ENCODE measurements at places on chromosomes 3 and 15.

DNA sequence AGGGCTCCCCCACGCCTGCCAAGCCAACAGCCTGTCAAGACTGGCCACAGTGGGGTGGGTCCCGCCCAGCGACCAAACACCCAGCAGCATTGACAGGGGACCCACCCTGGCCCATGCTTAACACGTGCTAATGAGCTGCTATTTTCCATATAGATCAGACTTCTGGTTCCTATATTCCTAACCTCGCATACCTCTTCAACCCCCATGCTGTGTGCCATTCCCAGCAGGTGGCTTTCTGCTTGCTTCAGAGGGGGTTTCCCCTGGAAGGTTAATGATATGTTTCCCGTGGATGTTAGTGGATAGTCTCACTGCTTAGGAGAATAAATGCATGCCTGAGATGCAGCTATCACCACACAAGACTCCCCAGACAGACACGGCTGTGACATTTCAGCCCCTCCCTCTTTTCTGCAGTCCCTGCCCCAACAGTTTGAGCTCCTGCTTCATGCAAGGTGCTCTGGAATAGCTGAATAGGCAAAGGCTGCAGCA is 37.9 kb upstream of the MGLL start:
- no peak for DNase-seq

DNA sequence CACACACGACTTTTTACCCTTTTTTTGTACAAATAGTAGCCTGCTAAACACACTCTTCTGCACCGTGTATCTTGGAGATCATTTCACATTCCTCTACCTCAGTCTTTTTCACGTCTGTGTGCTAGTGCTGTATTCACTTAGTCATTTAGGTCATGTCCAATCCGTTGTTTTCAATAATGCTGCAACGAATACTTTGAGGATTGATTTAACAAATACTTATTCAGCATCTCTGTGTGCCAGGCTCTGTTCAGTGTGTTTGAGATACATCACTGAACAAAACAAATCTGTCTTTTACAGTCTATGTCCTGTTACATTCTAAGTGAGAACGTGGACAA is 882 bp downstream of the JMJD7 start:
- no peak for DNase-seq

GRCh38 chr15:76962337-76963013 is 30.9 kb downstream of the RCN2 start:
- DNase-seq = no peak

- DNase-seq = no peak
Measured at GRCh38 chr3:173066044-173067004, 74.7 kb downstream of the SPATA16 start.

DNA sequence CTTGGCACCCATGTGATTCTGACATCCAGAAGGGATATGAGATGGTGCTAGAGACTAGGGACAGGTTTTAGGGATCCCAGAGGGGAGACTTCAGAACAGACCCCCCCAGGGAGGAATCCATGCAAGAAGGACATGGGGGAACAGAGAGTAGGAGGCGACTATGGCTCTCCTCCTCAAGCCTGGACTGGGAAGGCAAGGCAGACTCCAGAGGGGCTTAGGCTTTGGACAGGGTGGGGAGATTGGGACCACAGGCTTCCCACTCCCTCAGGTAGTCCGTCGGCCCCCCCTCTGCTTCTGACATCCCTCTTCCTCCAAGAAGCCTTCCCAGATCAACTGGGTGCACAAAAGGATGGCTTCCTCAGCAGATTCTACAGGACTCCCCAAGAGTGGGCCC is 3.0 kb upstream of the VIPR1 start:
- no peak for DNase-seq

GRCh38 chr3:14846226-14846880 is 27.6 kb downstream of the FGD5 start:
- DNase-seq = no peak

- DNase-seq = no peak
Measured at GRCh38 chr3:177711637-177712036, 514.4 kb upstream of the TBL1XR1 start.

DNA sequence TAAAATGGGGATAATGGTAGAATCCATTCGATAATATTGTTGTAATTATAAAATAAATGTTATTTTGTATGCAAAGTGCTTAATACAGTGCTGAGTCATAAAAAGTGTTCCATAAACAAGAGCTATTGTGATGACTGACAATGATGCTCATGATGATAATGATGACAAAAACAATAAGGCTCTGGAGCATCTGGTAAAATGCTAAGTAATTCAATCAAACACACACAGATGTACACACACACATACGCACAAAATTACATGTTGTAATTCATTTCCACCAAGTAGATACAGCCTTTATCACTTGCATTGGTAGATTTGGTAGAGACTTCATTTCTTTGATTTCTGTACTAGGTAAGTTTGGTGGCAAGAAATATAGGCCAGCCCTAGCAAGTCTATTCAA is 163.8 kb downstream of the FHIT start:
- no peak for DNase-seq

GRCh38 chr15:89221543-89221942 is at the start of gene RLBP1:
Gene RLBP1 (minus strand): TSS chr15:89221579. CDS start chr15:89218975, 2,604 bp downstream.
- no peak for DNase-seq

GRCh38 chr3:100615684-100616083 is 6.3 kb downstream of the ADGRG7 start:
- no peak for DNase-seq

DNA sequence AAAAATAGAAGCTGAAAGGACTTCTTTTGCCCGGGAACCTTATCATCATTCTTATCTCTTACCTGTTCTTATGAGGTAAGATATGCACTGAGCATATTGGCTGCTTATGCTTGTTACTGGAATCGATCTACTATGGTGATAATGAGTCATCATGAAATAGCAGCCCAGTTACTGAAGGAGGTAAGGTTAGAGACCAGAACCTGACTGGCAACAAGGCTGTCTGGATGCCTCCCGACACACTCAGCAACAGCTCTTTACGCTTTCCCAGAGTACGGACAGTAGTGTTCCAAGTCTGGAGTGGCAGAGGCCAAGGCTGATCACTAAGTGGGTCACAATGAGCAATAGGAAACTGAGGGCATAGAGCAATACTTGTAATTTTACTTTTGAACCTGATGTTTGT is 314.1 kb downstream of the NLGN1 start:
- no peak for DNase-seq

- no peak for DNase-seq
Measured at GRCh38 chr3:111904376-111905241, 45.5 kb downstream of the PHLDB2 start.

DNA sequence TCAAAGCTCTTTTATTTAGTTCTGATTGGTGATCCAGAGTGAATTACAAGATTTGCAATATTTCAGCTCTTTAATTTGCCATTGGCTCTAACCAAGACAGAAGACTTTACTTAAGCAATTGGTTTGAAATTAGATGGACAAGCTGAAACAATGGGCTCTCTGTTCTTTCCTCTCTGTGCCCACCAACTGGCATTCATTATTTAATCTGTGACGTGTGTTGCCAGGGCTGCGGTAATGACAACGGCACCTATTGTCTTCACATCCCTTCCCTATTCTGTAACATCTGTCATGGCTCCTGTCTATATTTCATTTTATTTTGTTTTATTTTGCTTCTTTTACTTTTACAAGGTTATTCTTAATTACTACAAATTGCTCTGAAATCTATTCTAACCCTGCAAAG is 33.9 kb downstream of the PLD1 start:
- no peak for DNase-seq

- DNase-seq = no peak
Measured at GRCh38 chr3:151330899-151331298, 1.6 kb upstream of the P2RY13 start.

Measured in effector CD4-positive, alpha-beta T cell (primary cell).